ENCODE measurements at places on chromosomes 7 and 10.

DNA sequence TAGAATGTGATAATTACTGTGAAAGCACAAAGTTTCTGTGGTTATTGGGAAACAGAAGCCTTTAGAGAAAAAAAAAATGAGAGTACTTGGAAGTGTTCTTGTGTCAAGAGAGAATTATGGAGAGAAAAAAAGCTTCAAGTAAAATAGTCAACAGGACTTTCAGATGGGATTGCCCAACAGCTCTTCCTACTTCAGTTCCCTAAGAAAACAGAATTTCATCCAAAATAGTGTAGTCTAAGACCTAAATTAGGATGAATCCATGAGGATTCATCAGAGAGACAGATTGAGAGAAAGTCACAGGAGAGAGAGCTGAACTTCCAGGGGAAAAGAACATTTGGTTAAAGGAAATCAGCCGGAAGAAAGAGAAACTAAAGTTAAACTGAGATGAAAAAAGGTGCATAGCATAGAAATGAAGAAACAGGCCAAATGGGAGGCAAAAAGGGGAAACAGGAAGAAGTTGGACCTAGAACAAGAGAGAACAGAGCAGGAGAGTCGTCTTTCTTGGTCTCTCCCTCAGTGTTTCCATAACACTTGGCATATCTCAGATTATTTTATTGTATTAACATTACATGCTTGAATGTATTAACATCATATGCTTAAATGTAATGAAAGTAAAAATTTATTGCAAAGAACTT lies 2.5 kb downstream of the SCIN start:
- DNase-seq = no peak

DNA sequence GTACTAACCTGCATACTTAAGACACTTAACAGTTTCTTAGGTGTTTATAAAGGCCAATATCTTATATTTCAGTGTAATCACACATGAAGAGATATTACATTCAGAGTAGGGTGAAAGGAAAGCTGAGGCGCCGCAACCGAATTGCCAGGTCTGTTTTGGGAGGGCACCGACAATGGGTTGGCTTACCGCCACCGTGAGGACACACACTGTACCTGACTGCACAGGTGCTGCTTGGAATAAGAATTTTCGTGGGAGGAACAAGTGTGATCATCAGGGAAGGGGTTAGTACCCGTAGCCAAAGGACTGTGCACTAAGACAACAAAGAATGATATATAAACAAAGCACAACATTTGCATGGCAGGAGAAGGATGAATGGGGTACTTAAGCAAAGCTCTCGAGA lies 591.8 kb downstream of the SUGCT start:
- no peak for DNase-seq

GRCh38 chr7:142853739-142854371 lies 1.0 kb upstream of the EPHB6 start:
- DNase-seq = peak; percentile 83

GRCh38 chr7:7566651-7567611 lies at the start of gene MIOS:
Gene MIOS (plus strand): TSS chr7:7566884. CDS start chr7:7572476, 5,592 bp downstream.
- DNase-seq = peak; percentile 89

GRCh38 chr10:69367469-69367868 lies 49.2 kb downstream of the TACR2 start:
- DNase-seq = no peak

DNA sequence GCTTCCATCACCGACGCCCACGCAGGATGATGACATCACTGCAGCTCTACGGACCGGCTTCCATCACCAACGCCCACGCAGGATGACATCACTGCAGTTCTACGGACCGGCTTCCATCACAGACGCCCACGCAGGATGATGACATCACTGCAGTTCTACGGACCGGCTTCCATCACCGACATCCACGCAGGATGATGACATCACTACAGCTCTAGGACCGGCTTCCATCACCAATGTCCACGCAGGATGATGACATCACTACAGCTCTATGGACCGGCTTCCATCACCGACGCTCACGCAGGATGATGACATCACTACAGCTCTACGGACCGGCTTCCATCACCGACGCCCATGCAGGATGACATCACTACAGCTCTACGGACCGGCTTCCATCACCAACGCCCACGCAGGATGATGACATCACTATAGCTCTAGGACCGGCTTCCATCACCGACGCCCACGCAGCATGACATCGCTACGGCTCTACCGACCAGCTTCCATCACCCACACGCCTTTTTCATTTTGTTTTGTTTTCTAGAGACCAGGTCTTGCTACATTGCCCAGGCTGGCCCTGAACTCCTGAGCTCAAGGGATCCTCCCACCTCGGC lies 29.5 kb downstream of the GPER1 start:
- DNase-seq = no peak

- DNase-seq = no peak
Measured at GRCh38 chr7:106042196-106042611, 69.9 kb downstream of the SYPL1 start.

DNA sequence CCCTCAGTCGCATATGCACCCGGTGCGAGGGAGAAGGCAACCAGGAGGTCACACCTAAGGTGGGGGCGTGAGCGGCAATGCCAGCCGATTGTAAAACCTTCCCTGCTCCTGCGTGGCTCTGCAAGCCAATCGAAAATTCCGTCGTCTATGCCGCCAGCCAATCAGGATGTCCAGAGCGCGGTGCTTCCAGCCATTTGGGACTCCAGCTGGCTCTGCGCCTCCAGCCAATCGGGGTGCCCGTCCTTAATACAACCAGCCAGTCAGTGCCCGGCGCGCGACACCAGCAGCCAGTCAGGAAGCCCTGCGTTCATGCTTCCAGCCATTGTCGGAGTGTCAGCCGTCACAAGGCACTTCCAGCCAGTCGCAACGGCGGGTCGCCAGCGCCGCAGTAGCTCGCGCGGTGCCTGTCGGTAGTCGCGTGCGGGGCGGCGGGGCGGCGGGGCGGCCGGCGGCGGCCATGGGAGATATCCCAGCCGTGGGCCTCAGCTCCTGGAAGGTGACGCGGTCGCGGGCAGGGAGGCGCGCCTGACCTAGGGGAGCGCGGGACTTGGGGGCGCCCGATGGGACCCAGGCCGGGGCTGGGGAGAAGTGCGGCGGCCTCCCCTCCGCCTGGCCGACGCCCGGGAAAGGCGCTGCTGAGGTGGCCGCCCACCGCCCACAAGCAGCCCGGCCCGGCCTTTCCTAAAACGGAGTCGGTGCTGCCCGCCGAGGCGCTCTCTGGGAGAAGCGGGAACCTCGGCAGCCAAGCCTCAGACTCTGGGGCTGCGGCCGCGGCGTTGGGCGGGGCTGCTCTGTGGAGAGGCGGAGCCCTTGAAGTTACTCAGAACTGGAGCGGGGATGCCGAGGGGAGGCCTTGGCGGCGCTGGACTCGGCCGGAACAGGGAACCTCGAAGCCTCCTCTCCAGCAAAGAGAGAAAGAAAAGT lies at the start of gene AKR1E2:
Gene AKR1E2, plus strand, starts transcription at position 340 of the 924 bp plus-strand sequence. Its CDS starts 118 bp downstream, at position 458.
- DNase-seq = peak; percentile 87

Data from ecto neural progenitor cell (in vitro differentiated cells).